ENCODE measurements at places on chromosomes 1 and 21.

DNA sequence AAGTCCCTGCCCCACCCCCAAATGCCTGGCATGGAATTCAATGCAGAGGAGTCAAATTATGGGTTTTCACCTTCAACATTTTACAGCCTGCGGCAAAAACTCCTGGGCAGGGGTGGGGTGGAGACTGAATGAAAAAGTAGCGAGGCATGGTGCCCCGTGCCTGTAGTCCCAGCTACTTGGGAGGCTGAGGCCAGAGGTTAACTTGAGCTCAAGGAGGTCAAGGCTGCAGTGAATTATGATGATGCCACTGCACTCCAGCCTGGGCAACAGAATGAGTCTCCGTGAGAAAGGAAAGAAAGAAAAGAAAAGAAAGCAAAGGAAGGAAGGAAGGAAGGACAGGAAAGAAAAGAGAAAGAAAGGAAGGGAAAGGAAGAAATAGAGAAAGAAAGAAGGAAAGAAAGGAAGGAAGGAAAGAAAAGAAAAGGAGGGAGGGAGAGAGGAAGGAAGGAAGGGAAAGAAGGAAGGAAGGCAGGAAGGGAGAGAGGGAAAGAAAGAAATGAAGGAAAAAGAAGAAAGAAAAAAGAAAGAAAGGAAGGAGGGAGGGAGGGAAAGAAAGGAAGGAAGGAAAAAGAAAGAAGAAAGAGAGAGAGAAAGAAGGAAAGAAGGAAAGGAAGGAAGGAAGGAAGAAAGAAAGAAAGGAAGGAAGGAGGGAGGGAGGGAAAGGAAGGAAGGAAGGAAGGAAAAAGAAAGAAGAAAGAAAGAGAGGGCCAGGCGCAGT is 11.1 kb downstream of the LEMD1 start:
- no peak for DNase-seq

DNA sequence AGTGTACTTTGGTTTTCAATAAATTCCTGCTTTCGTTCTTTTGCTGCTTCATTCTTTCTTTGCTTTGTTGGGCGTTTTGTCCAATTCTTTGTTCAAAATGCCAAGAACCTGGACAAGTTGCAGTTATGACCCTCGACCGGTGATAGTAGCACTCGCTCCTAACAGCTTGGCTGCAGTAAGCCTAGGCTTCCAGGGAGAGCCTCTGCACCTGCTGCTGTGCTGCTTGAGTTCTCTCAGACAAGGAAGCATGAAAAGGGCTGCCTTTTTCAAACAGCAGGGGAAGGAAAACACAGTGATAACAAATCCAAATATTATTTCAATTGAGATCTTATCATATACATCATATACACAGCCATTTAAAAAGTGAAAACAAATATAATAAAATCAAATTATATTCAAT is 12.8 kb upstream of the RIPK4 start:
- no peak for DNase-seq

- no peak for DNase-seq
These were observed 296.7 kb downstream of the KCTD3 start for GRCh38 chr1:215863796-215864195.

DNA sequence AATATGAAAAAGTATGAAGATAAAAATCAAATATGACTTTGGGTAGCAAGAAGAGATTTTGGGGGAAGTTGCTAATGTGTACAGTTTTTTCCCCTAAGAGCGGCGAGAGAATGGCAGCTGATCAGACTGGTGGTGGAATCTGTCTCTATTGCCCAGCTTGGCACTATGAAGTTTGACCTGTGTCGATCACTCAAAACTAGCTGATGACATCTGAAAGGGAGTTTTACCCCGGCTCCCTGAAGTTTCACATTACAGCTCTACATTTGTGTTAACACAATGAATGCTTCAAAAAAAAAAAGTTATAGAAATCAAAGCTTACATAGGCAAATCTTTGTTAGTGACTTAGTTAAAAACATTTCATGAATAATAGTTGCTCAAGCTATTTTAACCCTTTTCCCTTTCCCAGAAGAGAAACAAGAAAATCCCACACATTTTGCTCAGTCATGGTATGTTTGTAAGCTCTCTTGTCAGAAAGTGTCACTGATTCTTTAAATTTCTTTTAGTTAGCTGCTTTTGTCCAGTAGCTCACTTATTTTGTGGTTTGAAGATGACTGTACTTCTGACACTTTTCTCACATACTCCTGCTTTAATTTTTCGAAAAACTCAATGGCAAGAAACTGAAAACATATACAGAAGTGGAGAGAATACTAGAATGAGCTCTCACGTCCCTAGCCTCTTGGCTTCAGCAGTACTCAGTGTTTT is 41.3 kb downstream of the DYRK1A start:
- no peak for DNase-seq

GRCh38 chr1:201877877-201878401 is 10.8 kb upstream of the SHISA4 start:
- DNase-seq: no peak

DNA sequence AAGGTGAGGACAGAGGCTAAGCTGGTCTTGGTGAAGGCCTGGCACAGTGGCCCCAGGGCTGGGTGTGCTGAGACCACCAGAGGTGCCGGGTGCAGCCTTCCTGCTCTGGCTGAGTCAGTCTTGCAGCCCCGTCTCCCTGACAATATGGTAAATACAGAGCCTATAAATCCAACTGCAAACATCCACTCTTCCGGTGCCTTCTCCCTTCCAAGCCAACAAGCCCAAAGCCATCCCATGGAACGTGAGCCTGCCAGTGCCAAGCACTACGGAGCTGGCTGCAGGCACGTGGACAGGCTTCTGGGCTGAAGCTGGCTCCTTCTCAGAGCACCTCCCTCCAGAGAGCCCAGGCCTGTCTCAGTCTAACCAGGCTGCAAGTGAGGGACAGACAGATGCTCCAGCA is 70.0 kb downstream of the TRABD2B start:
- DNase-seq: no peak

- no peak for DNase-seq
These were observed 7.9 kb downstream of the RNU5D-1 start for GRCh38 chr1:44723064-44723463.

DNA sequence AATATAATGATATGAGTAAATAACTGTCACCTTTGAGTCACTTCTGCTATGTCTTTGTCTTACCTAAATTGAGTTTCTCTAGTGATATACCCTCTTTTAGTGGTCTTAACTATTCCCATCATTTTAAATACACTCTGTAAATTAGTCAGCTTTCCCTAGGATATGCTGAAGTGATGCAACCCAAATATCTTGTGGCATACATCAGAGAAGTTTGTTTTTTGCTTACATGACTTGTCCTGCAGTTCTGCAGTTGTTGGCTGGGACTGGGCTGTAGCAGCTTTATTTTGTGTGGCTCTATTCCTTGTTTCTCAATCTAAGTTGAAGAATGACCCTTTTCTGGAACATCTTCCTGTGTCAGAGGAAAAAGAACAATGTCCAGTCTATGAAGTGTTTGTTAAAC is 76.4 kb downstream of the TTC3 start:
- no peak for DNase-seq

DNA sequence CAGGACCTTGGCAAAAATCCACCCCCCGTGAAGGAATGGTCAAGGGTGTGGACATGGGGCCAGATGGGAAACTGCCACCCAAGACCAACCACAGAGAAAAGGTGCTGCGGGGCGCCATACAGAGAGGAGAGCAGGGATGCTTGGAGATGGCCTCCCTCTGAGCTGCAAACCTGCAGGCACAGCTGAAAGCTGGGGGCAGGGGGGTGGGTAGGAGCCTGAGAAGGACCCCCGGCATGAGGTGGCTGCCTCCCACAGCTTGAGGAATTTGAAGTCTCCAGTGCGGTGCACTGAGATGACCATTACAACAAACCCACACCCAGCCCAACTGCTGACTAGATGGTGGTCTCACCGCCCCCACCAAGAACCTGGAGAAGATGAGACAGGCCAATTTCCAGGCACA is 84.8 kb downstream of the WDR4 start:
- DNase-seq: no peak

DNA sequence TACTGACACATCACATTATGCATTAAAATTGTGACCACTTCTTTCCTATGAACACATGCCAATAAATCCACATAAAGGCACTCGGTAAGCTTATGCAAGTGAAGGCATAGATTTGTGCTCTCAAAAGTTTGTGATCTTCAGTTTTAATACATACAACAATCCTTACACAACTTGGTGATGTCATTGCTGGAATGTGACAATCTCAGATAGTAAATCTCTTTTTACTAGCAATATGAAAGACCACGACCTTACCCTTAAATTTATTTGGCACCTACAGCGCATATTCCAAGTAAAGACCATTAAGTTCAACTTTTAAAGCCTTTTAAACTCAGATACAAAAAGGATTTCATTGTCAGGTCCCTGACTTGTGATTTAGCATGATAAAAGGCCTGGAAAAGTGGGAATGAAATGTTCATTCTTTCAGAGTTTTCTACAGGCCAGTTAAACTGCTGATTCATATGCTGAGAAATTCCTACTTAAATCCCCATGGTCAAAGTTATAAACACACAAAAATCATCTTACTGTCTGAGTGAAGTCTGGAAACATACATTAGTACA is 157.4 kb downstream of the SIPA1L2 start:
- no peak for DNase-seq

DNA sequence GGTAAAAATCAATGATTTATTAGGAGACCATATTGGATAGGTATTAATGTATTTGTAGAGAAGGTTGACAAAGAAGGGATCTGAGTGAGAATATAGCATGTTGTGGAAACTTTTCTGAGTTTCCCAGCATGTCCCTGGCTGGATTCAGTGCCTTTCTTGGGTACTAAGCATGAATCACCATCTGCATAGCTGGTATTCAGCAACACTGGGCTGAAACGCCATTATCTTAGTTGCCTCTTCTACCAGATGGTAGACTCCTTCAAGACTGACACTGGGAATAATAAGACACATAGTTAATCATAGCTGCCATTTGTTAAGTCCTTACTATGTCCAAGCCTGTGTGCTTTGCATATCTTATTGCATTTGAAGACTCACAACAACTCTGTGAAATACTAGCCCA is 45.5 kb downstream of the ATP5PF start:
- no peak for DNase-seq

- DNase-seq: no peak
These were observed 178.8 kb downstream of the ETS2 start for GRCh38 chr21:38984568-38984967.

DNA sequence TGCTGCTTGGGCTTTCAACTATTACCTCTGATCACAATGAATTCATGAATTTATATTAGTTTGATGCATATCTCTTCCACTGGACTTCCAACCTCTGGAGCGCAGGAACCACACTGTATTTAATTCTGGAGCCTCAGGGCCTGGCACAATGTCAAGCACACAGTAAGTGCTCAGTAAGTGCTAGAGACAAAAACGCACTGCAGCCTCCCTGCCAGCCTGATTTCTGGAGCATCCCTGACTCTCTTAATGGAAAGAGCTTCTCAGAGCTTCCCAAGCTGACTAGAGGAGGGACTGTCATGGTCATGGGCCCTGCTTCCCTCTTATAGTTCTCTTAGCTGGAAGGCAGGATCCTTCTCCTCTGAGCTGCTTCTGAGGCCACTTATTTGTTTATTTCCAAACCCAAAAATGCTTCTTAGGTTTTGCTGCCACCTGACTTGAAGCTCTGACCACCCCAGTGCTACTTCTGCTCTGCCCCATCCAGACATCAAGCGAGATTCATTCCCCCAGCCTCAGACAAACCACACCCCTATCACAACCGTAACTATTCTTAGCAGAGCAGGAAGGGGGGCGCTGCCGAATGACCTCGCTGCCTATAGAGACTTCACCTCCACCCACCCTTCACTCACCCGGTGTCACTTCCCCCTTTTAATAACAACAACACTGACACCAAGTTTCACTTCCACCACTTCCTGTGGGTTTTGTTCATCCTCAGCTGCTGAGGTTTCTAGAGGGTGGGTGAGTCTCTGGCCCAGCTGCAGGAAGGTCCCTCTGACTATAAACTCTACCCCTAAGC is 33.6 kb downstream of the NUAK2 start:
- peak; percentile 57 for DNase-seq

DNA sequence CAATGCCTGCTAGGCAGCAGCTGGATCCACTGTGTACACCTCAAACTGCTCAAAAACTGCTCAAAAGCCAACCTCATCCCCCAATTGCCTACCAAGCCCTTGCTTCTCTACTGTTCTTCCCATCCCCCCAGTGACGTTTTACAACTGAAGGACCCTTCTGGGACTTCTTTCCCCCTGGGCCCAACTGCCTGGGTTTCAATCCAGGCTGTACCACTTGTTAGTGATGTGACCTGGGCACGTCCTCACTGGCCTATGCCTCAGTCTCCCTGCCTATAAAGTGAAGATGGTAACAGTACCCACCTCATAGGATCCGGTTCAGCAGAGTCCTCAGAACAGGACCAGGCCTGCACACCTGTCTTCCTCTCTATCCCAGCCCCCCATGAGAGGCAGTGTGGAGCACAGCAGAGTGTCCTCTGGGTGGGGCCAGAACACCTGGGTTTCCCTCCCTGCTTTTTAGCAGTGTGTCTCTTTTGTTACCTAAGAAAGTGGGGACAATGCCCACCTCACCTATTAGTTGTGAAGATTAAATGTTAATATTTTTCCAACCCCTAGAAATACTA is 1.9 kb upstream of the TEKT2 start:
- no peak for DNase-seq

- DNase-seq: no peak
These were observed 357.6 kb downstream of the KIF26B start for GRCh38 chr1:245512181-245512888.

DNA sequence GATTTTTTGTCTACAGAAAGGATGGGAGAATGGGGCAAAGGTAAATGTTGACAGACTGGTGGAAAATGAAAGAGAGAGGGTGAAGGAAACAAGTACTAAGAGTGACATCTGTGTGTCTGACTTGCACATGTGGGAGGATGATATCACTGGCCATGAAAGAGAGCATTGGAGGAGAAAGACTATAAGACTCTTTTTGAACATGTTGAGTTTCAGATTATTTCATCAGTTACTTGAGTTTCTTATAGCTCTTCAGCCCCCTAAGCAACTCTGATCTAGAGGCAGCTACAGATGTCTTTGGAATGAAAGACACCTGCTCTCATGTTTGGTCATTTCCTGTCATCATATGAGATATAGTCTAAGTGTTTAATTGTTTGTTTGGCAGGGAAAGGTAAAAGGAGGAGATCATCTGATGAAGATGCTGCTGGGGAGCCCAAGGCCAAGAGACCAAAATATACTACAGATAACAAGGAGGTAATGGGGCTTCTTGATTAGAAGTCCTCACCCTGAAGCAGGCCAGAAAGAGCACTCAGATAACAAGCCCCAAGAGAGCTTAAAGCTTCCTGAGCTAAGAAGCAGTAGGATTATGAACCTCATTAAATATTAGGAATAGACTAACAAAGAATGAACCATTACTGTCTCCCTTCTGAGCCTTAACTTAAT is 4.5 kb downstream of the POLR3C start:
- DNase-seq: no peak

DNA sequence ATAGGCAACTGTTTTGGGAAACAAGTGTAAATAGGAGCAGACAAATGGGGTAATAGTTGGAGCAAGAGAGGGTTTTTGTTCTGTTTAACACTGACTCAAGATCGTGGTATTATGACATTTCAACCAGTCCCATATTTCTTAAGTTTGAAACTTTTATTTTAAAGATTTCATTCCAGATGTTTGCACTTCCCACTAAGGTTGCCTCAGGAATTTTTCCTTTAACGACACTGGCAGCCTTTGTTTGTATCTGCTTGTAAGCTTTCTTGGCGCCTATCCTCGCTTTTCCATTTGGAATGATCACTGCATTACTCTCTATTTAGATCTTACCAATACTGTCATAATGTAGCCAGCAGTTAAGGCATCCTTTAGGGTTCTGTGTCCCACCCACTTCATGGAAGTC is 67.7 kb downstream of the ALG6 start:
- DNase-seq: no peak

- DNase-seq: no peak
These were observed 17.2 kb downstream of the NFYC start for GRCh38 chr1:40708750-40709099.

Data from stimulated activated CD4-positive, alpha-beta T cell treated with anti-CD3 and anti-CD28 coated beads, Interleukin-12 subunit alpha, Interleukin-12 subunit beta, amount 100 ng/mL, for 24 hours (primary cell).